AG09309 (cell line): ENCODE measurements at places on chromosomes 6 and 20.
A peak's percentile ranks its signal among the peaks of the same experiment; 100 is the strongest.

- DNase-seq = no peak
Measured at GRCh38 chr20:40583205-40583604, 105.8 kb downstream of the MAFB start.

GRCh38 chr20:4722993-4723392 is 1.3 kb downstream of the PRND start:
- DNase-seq = no peak

DNA sequence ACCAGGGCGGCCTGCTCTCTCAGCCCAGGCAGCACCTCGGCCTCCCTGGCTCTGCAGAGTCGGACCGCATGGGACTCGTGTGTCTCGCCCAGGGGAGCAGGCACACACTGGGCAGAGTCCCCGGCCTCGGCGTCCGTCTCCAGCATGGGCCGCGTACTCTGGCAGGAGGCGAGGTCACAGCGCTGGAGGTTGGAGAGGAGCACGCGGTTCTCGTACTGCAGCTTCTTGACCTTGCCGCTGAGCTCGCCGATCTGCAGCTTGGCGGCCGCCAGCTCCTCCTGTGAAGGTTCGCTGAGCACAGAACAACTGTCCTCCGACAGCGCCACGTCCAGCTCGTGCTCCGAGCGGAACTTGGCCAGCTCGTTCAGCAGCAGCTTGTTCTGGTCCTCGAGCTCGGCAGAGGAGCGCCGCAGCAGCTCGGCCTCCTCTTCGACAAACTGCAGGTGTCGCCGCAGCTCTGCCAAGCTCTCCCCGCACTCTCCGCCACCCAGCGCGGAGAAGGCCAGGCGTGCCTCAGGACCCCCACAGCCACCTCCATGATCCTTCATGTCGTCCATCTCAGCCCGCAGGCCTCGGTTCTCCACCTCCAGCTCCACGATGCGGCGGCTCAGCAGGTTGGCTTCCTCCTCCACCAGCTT is 42.0 kb upstream of the DSN1 start:
- DNase-seq = no peak

GRCh38 chr6:1394514-1395463 is 5.4 kb downstream of the FOXF2 start:
- no peak for DNase-seq

- DNase-seq = no peak
Measured at GRCh38 chr6:97456070-97456469, 173.1 kb upstream of the MMS22L start.

- DNase-seq = peak; percentile 61
Measured at GRCh38 chr6:7914991-7915789, 4.6 kb upstream of the TXNDC5 start.
